Stimulated activated CD8-positive, alpha-beta memory T cell treated with anti-CD3 and anti-CD28 coated beads, Interleukin-4, amount 100 ng/mL, for 1 hour (primary cell): ENCODE measurements at places on chromosomes 7 and 10.

- no peak for DNase-seq
Measured at GRCh38 chr10:95300022-95300539, 9.3 kb upstream of the PDLIM1 start.

- no peak for DNase-seq
Measured at GRCh38 chr10:88115407-88115806, 252.0 kb downstream of the PTEN start.

- DNase-seq = no peak
Measured at GRCh38 chr10:34432589-34432988, 382.5 kb downstream of the PARD3 start.

DNA sequence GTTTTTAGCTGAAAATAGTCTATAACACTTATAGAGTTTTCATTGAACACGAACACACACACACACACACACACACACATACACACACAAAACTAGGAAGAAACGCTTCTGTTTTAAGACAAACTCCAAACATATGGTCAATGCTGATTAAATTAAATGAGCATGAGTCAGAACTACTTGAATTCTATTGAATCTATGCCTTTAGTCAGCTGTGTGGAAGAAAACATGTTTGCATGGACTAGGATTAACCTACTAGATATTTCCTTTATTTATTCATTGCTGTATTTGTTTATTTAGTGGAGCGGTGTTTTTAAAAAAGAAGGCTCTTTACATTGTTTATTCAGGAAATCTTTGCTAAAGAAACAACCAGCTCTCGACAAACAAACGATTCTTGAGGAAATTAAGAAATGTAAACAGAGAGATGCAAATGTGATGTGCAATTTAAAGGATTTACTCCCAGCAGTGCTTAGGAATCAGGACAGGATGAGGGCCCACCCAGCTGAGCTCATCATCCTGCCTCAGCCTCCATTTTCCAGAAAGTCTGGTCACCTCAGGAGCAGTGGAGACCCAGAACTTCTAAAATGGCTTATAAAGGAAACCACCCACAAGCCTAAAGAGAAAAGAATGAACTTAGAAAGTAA lies 83.2 kb downstream of the PDE1C start:
- DNase-seq = no peak

DNA sequence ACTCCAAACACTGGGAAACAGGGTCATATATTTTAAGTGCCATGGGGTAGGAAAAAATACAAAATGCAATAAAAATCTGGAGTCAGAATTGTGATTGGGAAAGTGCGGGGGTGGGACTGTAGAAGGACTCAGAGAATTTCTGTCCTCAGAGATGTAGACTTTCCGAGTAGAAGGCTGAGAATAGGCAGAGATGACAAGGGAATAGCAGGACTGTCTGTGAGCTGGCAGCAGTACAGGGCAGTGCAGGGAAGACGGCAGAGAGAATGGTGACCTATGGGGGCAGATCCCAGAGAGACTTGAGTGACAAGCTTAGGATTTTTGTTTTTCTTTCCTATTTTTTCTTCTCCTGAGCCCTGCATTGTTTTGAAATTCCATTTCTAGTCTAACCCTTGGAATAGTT lies 127.6 kb downstream of the SLC16A9 start:
- no peak for DNase-seq

GRCh38 chr10:129725890-129726631 lies 238.0 kb downstream of the EBF3 start:
- no peak for DNase-seq

- no peak for DNase-seq
Measured at GRCh38 chr7:96664793-96665192, 44.9 kb downstream of the SEM1 start.

GRCh38 chr7:37815671-37816371 lies 32.6 kb upstream of the NME8 start:
- DNase-seq = no peak

DNA sequence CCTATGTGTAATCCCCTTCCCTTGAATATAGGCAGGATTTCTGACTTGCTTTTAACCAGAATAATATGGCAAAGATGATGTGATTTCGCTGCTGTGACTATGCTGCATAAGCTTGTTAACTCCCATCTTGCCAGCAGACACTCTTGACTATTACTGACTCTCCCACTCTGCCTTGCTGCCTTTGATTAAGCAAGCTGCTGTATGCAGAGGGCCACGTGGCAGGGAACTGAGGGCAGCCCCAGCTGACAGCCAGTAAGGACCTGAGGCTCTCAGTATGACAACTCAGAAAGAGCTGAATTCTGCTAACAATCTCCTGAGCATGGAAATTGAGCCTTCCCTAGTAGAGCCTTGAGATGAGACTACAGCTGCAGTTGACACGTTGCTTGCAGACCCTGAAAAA lies 279.4 kb upstream of the CACNA2D1 start:
- DNase-seq = no peak

- DNase-seq = no peak
Measured at GRCh38 chr7:11760372-11760771, 71.6 kb downstream of the THSD7A start.

GRCh38 chr10:128629111-128630096 lies 503.2 kb upstream of the MKI67 start:
- no peak for DNase-seq

GRCh38 chr7:42183547-42183946 lies 53.5 kb downstream of the GLI3 start:
- DNase-seq = no peak

GRCh38 chr7:2860627-2861133 lies 16.6 kb upstream of the GNA12 start:
- DNase-seq = no peak

GRCh38 chr7:2970307-2970664 lies 73.4 kb downstream of the CARD11 start:
- no peak for DNase-seq

- no peak for DNase-seq
Measured at GRCh38 chr10:124316326-124316725, 102.4 kb downstream of the OAT start.

- DNase-seq = no peak
Measured at GRCh38 chr10:125494651-125495239, 188.2 kb downstream of the TEX36 start.

DNA sequence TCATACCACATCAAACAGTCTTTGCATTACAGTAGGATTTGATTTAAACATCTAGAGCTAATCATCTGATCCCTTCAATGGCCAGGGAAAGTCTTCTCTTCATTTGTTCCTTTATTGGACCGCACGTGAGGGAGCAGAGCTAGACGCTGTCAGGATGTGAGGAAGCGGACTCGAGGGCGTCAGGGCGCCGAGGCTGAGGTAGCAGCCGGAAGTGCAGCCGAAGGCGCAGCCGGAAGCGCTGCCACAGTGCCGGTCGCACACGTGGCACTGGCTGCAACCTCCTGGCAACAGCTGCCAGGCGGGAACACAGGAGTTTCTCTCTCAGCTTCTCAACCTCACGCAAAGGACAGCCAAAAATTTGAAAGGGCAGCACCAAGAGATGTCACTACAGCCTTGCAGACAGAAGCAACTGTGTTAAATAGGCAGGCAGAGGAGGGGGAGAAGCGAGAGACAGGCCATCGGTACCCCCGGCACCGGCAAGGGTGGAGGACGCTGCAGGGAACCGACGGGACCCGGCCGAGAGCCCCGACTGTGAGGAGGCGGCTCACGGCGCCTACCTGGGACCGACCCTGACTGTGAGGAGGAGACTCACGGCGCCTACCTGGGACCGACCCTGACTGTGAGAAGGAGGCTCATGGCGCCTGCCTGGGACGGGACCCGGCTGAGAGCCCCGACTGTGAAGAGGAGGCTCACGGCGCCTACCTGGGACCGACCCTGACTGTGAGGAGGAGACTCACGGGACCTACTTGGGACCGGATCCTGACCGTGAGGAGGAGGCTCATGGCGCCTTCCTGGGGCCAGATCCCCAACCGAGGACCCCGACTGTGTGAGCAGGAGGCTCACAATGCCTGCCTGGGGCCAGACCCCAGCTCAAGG lies 32.3 kb downstream of the VIPR2 start:
- DNase-seq = no peak

DNA sequence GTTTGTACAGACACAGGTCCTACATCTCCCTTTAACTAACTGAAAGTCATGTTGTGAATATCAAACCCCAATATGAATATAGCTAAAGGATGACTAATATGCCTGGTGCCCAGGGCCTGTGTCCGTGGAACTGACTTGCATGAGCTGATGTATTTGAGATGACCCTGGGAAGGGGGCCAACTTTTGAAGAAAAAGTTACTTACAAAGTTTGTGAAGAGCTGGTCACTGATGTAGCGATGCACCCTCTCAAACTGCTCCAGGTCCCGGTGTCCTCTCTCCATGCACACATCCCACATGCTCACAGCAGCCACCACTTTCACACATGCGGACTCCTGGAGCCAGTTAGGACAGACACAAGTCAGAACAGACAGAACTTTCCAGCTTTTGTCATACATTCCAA lies 106.2 kb downstream of the ABCC2 start:
- no peak for DNase-seq

- no peak for DNase-seq
Measured at GRCh38 chr10:62590306-62590705, 214.2 kb upstream of the ADO start.

- no peak for DNase-seq
Measured at GRCh38 chr7:129609666-129610065, 1.9 kb upstream of the NRF1 start.

- no peak for DNase-seq
Measured at GRCh38 chr7:103499976-103500375, 54.0 kb upstream of the SLC26A5 start.

DNA sequence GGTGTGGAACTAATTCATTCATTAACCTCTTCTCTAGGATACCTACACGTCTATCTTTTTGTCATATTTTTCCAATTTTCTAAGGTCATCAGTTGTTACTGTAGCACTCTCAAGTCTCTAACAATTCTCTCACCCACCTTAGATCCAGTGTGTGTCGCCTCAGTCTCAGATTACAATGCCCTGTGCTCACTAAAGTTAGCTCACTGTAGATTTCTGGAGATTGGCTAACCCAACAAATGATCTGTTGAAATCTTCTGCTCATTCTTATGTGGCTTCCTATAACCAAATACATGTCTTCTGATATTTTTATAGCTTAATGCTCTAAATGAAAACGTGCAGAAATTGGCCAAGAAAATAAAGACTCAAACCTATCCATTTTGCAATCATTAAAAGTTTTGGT lies 142.6 kb downstream of the SLC25A13 start:
- DNase-seq = no peak

DNA sequence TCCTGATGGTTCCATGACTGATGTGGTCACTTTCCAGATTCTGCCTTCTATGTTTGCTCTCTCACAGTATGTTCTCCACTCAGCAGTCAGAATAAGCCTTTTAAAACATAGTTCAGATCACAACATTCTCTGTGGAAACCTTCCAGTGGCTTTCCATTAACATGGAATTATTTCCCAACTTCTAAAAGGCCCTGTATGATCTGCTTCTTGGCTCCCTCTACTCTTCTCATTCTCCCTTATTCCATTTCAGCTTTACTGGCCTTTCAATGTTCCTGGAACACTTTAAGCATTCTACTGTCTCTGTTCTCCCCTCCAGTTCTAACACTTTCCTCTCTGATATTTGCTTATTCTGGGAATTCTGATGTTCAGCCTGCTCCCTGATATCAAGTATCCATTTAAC lies 325.6 kb downstream of the THSD7A start:
- DNase-seq = no peak

GRCh38 chr10:89589101-89589720 lies 53.8 kb upstream of the SLC16A12 start:
- no peak for DNase-seq

DNA sequence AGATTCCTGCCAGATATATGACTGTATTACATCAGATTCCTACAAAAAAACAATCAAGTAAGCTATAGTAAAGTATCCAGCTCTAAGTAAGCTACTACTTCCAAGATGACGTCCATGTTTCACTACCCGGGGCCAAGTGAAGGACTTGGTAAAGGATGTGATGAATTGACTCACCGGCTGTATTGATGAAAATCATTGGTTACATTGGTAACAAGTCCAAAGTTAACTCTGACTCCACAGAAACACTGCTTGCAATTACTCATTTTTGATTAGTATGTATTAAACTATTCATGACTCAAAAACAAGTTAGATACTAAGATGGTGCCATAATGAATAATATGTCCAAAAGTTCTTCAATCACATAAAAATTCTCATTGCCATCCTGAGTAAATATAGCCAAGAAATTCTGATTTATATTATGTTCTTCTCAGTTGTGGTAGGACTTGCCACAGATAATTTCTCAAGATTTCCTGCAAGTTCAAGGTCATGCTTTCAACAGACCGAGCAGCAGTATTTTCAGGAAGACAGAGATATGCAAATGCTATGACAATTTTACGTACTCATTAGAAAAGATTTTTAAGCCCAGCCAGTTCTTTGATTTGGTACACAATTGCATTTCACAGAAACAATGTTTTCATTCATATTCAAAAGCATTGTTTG lies 12.6 kb upstream of the DNAJC1 start:
- DNase-seq = no peak

GRCh38 chr10:132458071-132458585 lies 61.1 kb downstream of the PWWP2B start:
- no peak for DNase-seq

DNA sequence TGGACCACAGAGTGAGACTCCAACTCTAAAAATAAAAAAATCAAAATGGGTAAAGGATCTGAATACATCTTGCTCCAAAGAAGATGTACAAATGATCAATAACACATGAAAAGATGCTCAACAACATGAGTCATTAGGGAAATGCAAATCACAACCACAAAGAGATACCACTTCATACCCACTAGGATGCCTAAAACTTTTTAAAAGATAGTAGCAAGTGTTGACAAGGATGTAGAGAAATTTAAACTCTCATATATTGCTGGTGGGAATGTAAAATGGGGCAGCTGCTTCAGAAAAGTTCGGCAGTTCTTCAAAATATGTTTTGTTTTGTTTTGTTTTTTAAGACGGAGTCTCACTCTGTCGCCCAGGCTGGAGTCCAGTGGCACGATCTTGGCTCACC lies 45.7 kb upstream of the GTF2IRD1 start:
- no peak for DNase-seq

DNA sequence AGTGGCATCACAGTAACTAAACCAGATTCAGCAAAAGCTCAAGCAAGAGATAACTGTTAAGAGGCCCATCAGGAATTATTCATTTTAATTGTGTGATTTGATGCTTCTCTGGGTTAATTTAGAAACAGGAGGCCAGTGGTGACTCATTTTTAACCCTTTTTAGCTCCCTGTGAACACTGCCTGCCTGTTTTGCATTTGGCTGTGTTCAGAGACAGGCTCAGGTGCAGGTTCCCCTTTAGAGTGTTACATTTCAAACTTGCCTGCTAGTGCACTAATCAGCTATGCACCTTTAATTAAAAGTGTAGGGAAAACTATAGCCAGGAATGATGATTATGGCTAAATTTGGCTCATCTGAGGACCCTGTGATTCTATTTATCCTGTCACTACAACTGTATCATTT lies 6.5 kb downstream of the STAMBPL1 start:
- DNase-seq = no peak

DNA sequence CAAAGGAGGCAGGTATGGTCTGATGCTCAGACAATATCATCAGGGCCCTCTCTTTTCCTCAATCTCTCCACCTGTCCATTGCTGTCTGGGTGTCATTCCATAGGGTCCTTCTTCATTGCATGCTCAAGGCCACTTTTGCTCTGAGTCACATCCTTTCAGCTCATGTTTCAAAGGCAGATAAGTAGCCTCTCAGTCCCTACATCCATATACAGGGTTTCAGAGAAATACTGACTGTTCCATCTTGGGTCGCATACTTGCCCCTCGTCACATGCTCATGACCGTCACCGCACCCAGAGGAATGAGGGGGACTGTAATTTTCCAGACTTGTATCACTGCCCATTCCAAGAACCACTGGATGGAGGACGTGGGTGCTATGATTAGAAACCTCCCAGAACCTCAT lies 93.4 kb downstream of the FAM107B start:
- DNase-seq = no peak
